ENCODE measurements at places on chromosomes 16 and 17.

GRCh38 chr17:49473900-49474751, 21.0 kb upstream of the NGFR start:
- no peak for DNase-seq

DNA sequence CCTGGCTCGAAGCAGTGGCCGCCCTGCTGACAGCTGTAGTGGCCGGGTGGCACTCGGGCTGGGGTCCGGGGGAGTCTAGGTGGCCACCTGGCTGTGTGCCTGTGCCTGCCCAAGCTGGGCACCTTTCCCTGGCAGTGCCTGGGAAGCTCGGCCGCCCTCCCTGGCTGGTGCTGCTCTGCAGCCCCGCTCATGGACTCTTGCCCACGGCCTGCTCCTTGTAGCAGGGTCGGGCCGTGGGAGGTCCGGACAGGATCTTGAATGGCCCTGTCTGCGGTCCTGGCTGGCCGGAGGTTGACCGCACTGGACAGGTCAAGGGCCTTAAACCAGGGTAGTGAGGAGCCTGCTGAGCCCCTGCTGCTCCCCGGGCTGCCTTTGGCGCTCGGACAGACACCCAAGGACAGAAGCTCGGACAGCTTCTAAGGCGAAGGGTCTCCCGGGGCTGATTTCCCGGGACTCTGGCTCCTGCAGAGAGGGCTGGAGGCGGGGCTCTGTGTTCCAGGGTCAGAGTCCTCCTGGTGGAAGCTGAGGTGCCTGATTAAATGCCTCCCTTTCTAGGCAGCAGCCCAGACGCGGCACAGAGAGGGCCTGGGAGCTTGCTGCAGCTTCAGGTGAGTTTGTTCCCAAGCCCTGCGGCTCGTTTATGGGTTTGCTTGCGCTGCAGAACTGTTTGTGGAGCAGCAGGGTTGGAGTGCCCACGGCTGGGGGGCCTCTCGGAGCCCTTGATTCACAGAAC, 6.0 kb downstream of the CAPN15 start:
- DNase-seq = peak; percentile 84

GRCh38 chr17:47009759-47010594, 30.9 kb upstream of the RPRML start:
- DNase-seq = no peak

DNA sequence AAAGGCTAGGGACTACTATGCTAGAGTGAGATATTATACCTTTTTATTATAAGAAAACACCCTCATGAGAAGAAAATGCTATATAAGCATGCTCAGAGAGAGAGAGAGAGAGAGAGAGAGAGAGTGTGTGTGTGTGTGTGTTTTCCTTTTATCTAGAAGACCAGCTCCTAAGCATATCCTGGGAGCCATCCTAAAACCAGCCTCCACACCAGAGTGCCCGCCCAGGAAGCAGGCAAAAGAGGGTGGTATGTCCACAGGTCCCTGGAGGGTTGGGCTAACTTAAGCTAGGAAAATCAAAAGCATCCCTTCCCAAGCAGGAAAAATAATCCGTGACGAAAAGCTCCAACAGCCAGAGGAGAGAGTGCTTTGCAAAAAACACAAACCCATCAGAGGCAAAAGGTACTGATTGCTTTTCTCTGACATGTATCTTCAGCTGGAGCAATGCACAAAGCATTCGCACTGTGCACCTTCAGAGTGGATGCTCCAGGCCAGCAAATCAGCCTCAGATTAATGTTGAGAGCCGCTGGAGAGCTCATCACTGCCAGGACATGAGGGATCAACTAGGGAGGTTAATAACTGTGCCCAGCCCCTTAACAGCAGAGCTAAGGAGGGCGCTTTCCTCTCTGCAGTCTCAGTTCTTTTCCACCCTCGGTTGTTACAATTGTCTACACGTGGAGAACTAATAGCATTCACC, 125.1 kb downstream of the SLC39A11 start:
- no peak for DNase-seq

GRCh38 chr17:41624208-41625101, at the start of gene KRT17:
Gene KRT17 (minus strand): TSS chr17:41624575. CDS start chr17:41624509, 66 bp downstream.
- no peak for DNase-seq

GRCh38 chr16:85778873-85779272, 20.5 kb downstream of the EMC8 start:
- DNase-seq = no peak

GRCh38 chr16:27718201-27719105, 168.5 kb downstream of the KATNIP start:
- DNase-seq = no peak

GRCh38 chr17:81380666-81381518, 14.4 kb upstream of the BAHCC1 start:
- no peak for DNase-seq

GRCh38 chr16:22373662-22374310, 633 bp downstream of the CDR2 start:
- DNase-seq = no peak

GRCh38 chr17:50028736-50029120, 27.2 kb upstream of the ITGA3 start:
- no peak for DNase-seq

- DNase-seq = no peak
Observed at GRCh38 chr16:56360117-56361008, 65.0 kb downstream of the AMFR start.

DNA sequence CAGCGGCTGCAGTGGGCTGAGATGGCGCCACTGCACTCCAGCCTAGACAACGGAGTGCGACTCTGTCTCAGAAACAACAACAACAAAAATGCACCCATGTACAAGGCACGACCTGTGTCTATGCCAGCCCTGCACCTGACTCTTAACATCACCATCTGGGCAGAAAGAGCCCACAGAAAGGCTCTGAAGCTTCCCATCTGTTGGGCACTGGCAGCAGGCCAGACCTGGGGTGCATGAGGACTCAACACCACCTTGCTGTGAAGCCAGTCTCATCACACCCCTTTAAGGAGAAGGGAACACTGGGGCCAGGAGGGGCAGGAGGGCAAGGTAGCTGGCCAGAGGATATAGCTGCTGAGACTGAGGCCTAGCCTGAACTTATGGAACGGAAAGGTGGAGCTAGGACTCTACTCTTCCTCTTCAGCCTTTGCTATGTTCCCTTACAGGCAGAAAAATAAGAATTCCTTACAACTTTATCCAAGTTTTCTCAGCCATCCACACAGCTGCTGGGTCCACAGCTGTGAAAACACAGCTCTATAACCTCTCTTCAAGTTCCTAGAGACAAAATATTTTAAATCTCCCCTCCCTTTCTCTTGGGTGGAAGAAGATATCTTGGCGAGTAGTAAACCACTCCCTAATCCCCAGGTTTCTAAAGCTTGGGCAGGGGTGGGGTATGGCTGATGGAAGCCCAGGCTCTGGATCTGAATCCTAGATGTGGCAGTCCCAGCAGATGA, 2.8 kb downstream of the ELOB start:
- no peak for DNase-seq

DNA sequence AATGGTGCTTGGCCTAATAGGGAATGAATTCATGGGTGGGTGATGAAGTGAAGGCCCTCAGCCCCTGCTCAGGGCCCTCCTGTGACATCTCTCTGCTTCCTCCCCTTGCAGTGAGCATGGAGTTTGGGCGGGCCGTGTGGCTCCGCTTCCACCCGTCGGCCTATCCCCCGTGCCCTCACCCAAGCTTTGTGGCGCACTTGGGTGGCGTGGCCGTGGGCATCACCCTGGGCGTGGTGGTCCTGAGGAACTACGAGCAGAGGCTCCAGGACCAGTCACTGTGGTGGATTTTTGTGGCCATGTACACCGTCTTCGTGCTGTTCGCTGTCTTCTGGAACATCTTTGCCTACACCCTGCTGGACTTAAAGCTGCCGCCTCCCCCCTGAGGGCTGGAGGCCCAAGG, 21.1 kb downstream of the C17orf75 start:
- no peak for DNase-seq

GRCh38 chr16:88945473-88945872, 31.5 kb downstream of the CBFA2T3 start:
- DNase-seq = no peak

DNA sequence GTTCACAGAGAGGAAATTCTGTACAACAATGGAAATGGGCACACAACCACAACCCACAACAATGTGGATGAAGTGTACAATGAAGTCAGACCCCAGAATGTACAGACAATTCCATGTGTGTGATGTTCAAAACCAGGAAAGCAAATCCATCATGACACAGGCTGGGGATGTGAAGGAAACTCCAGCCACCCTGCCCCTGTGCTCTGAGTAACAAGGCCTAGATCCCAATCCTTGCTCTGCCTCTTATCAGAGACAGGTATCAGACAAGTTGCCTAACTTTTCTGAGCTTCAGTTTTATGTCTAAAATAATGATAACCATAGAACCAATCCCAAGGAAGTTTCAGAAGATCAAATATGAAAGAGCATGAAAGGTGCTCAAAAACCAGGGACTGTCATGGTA, 1.8 kb upstream of the C16orf95 start:
- DNase-seq = no peak

GRCh38 chr17:19706791-19707727, 9.3 kb downstream of the SLC47A2 start:
- DNase-seq = no peak

DNA sequence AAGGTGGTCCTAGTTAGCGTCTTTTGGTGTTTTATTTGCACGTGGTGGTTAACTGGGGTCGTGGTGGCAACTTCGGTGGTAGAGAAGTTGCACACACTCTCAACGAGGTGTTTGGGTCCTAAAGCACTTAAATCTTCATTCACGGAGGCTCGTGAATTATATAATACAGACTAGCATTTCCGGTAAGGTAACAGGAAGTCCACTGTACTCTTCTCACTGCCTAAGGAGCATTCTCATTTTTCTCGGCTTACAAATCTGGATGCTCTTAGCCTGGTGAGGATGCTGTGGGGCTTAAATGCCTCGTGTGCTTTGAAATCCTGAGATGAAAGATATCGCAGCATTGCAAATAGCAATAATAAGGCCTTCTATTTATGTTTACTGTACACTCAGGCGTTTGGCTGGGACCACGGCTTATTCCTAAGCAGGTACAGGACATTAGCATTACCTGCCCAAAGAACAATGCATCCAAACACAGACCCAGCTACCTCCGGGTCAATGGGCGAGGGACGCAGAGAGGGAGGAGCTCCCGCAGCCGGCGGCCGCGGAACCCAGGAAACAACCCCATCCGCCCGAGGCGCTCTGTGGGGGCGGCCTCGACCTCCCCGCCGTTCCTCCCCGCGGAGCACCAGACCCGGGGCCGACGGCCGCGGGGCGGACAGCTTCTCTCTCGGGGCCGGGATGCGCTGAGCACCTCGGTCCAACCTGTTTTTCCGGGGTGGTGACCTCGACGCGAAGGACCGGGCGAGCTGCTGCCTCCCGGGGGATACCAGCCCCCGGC, 856 bp downstream of the DNAJA2 start:
- peak; percentile 46 for DNase-seq

GRCh38 chr17:56110463-56111135, 42.7 kb upstream of the ANKFN1 start:
- DNase-seq = no peak

DNA sequence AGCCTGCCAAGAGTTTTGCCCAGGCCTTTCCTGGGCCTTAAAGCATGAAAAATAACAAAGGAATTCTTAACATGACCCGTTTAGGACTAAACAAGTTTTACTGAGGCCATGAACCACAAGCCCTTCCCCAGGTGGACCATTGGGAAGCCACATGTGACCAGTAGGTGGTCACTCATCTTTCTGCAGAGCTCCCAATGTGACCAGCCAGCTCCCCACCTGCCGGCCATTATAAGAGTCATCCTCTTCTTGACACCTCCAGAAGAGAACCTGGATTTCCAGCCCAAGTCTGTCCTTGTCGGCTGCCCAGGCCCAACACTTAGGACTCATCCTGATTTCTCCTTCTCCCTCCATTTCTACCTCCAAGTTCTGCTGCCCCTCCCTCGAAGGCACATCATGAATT, 91.7 kb upstream of the DNAH17 start:
- no peak for DNase-seq

DNA sequence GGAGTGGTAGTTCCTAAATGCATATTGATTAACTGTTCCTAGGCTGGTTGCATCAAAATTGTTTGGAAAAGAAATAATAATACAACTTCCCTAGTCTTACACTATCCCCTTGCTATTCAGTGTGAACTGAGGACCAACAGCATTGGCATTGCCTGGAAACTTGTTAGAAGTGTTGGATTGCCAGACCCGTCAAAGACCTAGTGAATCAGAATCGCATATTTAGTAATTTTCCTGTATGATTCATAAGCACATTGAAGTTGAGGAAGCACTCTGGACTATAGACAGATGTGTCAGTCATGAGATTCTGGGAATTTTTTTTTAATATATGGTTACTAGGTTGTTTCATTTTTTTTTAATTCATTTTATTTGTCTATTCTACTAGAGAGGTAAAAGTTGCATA, 34.7 kb upstream of the KCNJ16 start:
- DNase-seq = no peak

GRCh38 chr17:32120141-32120540, 22.2 kb upstream of the RHOT1 start:
- no peak for DNase-seq

DNA sequence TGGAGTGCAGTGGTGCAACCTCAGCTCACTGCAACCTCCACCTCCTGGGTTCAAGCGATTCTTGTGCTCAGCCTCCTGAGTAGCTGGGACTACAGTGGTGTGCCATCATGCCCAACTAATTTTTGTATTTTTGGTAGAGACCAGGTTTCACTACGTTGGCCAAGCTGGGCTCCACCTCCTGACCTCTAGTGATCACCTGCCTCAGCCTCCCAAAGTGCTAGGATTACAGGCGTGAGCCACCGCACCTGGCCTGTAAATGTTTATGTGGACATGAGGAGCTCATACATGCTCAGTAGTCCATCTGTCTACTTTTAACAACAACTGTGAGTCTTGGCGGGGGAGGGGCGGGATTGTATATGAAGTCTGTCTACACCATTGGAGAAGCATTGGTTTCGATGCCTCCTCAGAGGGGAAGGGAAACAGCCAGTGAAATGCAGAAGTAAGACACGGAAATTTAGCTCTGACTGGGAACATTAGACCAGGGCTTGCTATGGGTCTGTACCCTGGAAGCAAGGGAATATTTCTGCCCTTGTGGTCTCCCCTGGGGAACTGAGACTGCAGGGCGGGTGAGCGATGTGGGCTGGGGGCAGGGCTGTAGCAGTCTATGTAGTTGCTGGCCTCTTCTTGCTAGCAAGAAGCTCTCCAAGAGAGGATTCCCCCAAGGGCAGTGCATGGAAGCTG, 9.3 kb downstream of the NUBP1 start:
- no peak for DNase-seq

DNA sequence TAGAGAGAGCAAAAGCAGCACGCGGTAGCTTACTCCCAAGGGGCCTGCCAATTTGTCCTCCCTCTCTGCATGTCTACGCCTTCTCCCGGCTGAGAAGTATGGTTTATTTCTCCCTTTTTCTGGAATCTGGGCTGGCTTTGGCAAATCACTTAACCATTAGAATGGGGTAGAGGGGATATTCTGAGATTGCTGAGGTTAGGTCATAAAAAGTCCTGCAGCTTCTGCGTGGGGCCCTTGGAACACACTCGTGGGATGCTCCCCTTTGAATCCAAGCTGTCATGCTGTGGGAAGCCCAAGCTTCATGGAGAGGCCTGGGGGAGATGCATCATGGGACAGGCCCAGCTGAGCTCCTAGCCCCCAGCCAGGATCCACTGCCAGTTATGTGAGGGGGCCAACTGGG, 403.6 kb upstream of the MAF start:
- DNase-seq = no peak
